ENCODE measurements at places on chromosomes 11 and 22.

- no peak for DNase-seq
Measured at GRCh38 chr11:110065189-110065588, 28.0 kb upstream of the ZC3H12C start.

- peak; percentile 33 for DNase-seq
Measured at GRCh38 chr22:20437613-20438426, at the start of gene SCARF2. TSS of gene SCARF2 (minus strand) at chr22:20437825. CDS start at chr22:20437754, 71 bp downstream.

- DNase-seq: no peak
Measured at GRCh38 chr11:68743539-68743938, 7.8 kb downstream of the TESMIN start.

- DNase-seq: peak; percentile 42
Measured at GRCh38 chr22:38843657-38844314, at the start of gene NPTXR. TSS of gene NPTXR (minus strand) at chr22:38844028.

DNA sequence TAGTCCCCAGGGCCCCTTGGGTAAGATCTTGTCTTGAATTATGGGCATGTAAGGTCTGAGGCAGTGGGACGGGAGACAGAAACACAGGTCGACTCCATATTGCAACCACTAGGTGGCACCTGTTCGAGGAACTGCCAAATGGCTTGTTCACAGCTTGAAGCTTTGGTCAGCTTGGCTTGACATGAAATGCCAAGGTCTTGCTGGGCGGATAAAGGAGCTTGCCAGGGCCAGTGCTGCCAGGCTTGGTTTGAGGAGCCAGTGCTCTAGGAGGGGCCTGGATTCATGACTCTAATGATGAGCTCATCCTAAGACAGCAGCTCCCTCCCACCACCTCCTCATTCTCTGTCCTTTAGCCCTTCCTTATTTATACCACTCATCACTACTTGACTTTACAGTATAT lies 11.9 kb upstream of the NRIP3 start:
- DNase-seq: peak; percentile 68

DNA sequence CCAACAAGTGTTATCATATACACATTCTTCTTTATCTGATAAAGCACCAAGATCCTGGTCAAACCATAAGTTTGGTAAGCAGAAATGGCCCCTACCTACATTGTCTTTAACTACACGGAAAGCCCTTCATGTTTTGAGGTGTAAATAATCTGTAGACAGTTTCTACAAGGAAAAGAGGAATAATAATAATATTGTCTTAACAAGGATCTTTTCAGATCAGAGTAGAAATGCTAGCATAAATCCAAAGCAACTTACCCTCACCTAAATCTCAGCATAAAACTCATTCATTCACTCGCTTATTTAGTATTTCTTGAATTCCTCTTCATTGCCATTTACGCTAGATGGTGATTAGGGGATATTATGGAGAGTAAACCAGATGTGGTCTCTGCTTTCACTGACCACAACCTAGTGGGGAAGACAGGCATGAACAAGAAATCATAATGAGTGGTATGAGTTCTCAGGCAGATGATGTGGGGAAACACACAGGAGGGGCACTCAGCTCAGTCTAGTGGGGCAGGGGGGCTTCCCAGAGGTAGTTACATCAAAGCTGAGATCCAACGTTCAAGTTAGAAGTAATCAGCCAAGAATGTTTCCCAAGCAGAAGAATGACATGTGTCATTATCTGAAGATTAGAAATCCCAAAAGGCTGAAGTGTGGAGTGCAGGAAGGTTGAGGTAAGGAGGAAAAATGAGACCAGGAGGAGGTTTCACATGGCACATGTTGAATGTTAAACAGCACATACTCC lies 65.4 kb upstream of the ZC3H12C start:
- DNase-seq: no peak

GRCh38 chr11:70024773-70025045 lies 53.4 kb upstream of the ANO1 start:
- no peak for DNase-seq

DNA sequence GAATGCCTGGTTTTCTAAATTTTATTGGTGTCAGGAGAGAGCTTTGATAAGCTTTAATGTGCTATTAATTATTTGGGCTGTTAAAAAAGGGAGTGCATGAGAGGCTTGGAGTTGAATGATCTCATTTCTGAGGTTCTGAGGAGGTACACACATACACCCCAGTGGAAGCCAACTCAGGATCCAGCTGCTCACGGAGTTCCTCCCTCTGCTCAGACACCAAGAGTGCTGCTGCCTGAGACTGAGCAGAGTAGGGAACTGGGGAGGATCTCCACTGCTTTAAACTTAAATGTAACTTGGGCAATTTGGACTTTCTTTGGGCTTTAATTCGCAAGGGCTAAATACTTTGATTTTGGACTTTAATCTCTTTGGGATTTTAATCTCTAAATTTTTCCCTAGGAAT lies 414.4 kb upstream of the CADM1 start:
- no peak for DNase-seq

GRCh38 chr11:104380358-104380757 lies 216.4 kb upstream of the PDGFD start:
- DNase-seq: no peak

- DNase-seq: peak; percentile 51
Measured at GRCh38 chr22:30605449-30606110, 1.4 kb upstream of the TCN2 start.

DNA sequence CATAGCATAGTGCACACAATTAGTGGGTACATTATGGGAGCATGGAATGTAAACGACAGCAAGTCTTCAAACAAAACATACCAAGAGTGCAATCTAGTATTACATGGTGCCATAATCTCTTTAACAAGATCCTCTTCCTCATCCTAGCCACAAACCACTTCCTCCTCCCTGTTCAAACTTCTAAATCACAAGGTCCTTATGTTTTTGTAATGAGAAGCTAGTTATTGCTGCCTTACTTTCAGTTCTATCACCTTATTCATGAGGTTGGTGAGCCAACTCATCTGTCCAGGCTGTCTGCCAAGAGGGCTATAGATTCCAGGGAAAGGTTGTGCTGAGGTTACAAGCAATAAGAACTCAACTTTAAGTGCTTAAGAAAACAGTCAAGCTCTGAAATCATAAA lies 195.4 kb upstream of the ARHGAP20 start:
- no peak for DNase-seq

DNA sequence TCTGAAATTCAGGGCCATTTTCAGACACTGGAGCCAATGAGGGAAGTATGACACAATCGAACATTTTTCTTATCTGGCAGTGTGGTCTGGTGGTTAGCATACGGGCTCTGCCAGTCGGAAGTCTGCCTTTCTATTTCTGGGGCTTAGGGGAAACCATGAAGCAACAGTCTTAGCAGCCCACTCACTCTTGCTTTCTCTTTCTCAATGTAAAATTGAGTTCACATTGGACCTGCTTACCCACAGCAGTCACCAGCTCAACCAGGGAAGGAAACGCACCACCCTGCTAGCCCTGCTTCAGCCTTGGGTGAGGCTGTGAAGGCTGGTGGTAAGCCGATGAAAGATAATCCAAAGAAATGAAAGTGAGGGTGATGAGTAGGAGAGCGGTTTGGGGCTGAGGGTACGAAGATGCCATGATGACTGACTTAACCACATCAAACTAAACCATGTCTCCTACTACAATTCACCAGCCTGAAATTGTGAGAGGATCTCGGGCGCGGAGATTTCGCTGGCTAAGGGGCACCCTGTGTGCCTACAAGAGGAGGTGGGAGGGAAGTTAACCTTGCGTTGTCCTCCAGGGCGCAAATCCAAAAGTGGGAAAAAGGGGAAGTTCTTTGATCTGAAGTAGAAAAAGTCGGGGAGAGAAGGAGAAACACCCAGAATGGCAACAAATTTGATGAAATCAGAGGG lies 2.0 kb upstream of the LMO2 start:
- DNase-seq: no peak

DNA sequence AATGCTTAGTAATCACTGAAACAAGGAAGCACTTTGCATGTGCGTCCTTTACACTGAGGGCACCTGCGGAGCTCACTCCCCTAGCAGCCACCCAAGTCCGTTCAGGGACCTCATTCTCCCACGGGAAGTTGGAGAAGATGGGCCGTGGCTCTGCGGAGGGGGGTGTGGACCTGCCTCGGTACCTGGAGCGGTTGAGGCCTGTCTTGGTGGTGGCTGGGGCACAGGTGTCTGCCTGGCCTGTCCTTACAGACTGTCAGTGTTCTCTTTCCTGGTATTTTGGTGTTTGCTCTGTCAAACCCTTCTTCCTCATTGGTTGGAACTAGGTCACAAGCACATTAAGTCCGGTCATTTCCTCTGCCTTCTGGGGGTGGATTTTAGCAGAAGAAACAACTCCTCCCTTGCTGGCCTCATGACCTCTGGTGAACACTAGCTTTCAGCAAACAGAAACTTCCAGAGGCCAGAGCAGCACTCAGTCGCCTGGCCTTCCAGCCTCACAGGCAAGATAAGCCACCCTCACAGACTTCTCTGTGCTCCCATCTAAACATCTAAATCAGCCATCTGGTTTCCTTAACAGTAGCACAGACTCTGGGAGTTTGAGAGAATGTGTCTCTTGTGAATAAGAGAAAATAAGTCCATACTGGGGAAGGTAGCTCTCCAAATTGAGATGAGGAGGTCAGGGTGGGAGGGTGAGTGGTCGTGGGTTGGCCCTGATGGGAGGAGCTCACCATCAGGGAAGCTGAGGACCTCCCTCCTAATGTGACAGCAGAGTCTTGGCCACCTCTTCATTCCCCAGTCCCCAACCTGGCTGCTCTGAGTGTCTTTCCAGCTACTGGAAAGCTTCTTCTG lies 8.6 kb downstream of the SNAP29 start:
- DNase-seq: peak; percentile 52

- no peak for DNase-seq
Measured at GRCh38 chr11:125519860-125520834, 24.1 kb upstream of the FEZ1 start.

DNA sequence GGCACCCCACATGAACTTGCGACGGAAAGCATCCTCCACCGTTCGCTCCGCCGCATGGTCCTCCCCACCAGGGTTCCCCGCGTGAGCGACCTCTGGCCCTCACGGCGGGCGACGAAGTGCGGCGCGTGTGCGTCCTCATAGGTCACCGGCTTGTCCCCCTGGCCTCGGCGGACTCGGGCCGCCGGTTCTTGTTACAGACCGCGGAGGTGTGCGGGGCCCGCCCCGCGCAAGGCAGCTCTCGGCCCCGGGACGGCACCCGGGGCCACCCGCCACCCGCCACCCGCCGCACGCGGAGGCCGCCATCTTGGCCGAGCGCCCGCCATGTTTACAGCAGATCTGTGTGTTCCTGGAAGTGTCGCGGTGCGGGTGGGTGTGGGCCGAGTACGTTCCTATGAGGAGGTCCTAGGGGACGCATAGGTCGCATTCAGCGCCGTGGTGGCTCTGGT lies 3.5 kb upstream of the IFITM2 start:
- no peak for DNase-seq

- DNase-seq: no peak
Measured at GRCh38 chr22:37425800-37426705, 1.2 kb downstream of the ELFN2 start.

DNA sequence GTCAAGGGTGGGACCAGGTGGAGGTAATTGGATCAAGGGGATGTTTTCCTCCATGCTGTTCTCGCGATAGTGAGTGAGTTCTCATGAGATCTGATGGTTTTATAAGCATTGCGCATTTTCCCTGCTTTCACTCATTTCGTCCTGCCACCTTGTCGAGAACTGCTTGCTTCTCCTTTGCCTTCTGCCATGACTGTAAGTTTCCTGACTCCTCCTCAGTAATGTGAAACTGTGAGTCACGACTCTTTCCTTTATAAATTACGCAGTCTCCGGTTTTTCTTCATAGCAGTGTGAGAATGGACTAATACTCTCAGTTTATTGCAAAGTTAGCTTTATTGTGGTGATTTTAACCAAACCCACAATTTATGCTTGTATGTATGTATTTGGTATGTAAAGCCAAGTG lies 878.5 kb upstream of the ANO3 start:
- no peak for DNase-seq

DNA sequence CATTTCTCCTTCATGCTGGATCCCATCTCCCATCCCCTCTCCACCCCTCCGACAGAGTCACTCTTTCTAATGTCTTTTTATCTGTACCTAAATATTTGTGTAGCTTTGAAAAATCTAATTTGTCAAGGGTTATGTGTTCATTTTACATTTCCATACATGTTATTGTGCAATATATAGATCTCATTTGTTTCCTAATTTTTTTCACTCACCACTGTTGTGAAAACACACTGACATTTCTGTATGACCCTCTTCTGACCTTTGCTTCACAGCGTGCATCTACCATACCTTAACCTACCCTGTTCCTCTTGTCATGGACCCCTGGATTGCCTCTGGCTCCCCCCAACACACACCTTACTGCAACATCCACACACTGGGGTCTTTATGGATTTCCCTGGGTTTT lies 942.9 kb downstream of the TBC1D22A start:
- no peak for DNase-seq

- no peak for DNase-seq
Measured at GRCh38 chr22:22744412-22745224, 100.2 kb downstream of the GGTLC2 start.

DNA sequence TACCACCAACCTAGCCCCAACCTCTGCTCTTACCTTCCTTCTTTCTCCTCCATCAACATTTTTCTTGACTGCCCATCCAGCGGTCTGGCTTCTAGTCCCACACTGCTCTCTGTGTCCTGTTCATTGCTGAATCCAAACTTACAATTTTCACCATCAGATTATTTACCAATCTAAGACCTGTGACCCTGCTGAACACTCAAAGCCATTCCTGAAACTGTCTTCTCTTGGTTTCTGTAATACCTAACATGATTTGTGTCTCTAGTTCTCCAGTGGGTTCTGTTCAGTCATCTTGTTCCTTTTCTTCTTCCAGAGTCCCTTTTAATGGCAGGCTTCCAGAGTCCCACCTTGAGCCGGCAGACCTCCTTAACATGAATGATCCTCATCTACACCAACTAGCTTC lies 24.1 kb downstream of the RRAS2 start:
- DNase-seq: no peak

DNA sequence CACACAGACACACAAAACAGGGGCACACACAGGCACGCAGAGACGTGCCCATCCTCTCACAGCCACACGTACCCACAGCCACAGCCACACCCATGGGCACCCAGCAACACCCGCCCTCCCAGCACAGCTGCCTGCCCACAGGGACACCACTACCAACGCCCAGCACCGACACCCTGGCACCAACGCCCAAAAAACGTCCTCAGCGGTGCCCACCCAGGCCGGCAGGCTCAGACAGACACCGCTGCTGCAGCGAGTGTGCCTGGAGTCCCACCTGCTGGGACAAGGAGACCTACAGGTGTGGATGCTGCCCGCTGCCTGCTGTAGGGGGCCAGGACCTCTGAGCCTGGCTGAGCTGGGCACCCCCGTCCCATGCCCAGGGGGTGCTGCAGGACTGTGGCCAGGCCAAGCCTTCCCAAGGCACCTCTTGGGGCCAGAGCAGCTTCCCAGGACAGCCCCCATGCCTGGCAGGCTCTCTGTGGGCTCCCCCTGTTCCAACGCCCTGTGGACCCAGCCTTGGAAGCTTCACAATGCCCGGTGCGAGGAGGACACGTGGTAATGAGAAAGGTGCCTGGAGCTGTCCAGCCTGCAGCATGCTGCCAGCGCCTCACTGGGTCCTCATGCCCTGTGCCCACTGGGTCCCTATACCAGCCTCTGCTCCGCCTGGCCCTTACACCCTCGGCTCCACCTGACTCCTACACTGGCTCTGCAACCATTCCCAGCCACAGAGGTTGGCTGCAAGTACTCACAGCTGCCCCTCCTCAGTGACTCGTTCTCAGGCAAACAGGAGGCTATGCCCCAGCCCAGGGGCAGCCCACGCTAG lies 45.8 kb upstream of the TH start:
- DNase-seq: no peak
